Fibroblast of lung (primary cell): ENCODE measurements at places on chromosomes 3 and 15. TPM values are rescaled to one million over a fixed set of nuclear protein-coding genes. Genes with fewer than 3 reads are reported as not detected.

The GSK3B gene
- 37.3 and 37.5 TPM in 2 replicates for total RNA-seq

The CASR gene
- total RNA-seq: under 0.01 TPM in 1 of 2 replicates, not detected in the other

The GREM1 gene
- total RNA-seq: 113 and 364 TPM in 2 replicates

The IL12A gene
- total RNA-seq: 27.2 and 72.5 TPM in 2 replicates

The MINAR1 gene
- 0.26 and 0.33 TPM in 2 replicates for total RNA-seq

The THUMPD3 gene
- total RNA-seq: 59.9 and 68.3 TPM in 2 replicates

The SMARCC1 gene
- 23.1 and 27.0 TPM in 2 replicates for total RNA-seq
